Suppressor macrophage treated with lipopolysaccharide for 1 hour (primary cell): ENCODE measurements at places on chromosomes 5 and 9.

DNA sequence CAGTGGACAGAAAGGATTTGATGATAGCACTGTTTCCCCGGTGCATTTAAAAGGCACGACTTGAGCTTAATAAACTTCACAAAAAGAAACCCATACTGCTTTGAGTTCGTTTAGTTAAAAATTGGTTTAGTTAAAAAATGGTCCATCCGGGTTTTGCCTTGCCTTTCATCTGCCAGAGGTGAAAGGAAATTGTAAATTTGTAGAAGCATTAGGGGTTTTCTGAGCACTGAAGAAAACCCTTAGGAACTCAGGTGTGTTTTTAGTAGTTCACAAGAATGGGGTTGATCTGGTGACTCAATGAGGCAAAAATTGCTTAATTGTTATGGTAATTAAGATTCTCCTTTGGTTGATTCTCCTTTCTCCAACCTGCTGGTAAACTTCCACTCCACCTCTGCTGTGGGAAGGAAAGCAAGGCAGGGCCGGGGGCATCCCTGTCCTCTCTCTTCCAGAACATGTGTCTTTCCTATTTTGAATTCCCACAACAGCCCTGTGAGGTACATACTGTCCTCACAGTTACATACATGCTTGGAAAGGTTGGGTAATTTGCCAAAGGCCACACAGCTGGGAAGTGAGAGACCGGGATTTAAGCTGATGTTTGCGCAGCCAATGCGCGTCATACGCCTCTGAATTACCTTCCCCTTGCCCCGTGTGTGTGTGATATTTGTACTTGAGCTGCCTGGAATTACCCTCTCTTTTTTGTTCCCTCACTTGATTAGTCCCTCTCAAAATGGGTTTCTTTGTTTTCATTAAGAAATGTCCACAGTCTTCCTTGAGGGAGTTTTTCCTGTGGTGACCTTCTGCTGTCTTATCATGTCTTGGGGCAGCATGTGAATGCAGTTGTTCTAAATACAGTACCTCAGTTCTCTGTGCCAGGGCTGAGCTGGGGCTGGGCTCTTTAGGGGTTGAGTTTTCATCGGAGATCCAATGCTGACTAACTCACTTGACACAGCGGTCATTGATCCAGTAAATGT lies 94.4 kb downstream of the ARHGAP26 start:
- DNase-seq = no peak

DNA sequence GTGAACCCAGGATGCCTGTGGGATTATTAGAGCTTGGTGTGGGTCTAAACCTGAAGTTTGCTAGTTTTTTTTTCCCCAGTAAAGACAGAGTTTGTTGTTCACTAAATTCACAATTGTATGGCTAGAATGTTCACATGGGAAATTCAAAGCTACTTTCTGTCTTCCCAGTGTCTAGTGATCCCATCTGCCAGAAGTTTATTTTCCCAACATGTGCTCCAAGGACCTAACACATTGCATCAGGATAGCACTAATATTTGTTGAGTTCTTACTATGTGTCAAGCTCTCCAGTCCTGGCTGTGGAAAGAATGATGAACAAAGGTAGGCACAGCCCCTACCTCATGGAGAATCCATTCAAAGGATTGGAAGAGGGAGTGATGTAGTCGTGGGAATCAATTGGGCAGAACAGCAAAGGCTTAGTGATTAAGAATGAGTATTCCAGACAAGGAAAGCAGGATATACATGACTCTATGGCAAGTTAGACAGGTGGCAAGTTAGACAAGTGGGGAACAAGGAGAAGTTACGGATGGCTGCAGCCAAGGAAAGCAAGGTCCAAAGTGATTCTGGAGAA lies 521.5 kb upstream of the WWC1 start:
- DNase-seq = no peak

DNA sequence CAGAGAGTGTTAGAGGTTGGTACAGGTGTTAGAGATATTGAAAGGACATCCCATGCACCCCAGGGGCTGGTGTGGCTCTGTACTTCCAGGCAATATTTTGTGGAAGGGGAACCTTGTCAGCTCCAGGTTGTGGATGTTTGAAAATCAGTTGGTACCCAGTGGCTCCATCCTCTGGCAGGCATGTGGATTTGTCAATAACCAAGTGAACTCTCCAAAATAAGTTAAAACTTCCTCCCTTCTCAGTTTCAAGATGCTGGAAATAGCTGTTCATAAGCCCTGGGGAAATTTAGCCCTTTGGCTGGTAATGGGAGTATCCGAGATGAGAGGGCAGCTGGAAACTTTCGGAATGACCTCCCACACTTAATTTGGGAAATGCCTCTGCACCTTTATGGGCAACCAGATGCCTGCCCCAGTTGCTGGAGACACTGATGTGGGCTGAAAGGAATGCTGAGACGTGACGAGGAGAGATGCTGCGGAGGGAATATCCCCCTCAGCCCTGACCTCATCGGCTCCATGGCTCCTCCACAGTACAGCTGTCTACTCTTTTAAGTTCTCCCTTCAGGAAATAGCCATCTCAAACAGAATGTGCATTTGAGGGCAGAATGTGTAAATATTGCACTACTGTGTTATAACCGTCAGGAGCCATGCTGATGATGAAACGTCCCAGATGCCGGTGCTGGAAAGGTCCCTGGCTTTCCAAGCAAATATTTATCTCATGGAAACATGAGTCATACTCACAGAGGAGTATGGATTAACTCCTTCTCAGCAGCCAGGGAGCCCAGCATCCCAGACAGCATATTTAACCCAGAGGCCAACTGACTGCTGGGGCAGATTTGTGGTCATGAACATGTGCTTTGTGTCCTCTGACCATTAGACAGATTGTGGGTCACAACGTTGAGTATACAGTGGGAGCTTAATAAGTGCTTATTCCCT lies 29.5 kb downstream of the TGFBI start:
- DNase-seq = no peak

GRCh38 chr5:173882632-173883031 lies 5.5 kb upstream of the CPEB4 start:
- no peak for DNase-seq

GRCh38 chr5:142422429-142422828 lies 97.6 kb upstream of the SPRY4 start:
- no peak for DNase-seq

- DNase-seq = peak; percentile 18
Measured at GRCh38 chr5:65190328-65191053, 291.2 kb downstream of the ADAMTS6 start.

- DNase-seq = no peak
Measured at GRCh38 chr9:131732061-131732526, 7.8 kb downstream of the RAPGEF1 start.

DNA sequence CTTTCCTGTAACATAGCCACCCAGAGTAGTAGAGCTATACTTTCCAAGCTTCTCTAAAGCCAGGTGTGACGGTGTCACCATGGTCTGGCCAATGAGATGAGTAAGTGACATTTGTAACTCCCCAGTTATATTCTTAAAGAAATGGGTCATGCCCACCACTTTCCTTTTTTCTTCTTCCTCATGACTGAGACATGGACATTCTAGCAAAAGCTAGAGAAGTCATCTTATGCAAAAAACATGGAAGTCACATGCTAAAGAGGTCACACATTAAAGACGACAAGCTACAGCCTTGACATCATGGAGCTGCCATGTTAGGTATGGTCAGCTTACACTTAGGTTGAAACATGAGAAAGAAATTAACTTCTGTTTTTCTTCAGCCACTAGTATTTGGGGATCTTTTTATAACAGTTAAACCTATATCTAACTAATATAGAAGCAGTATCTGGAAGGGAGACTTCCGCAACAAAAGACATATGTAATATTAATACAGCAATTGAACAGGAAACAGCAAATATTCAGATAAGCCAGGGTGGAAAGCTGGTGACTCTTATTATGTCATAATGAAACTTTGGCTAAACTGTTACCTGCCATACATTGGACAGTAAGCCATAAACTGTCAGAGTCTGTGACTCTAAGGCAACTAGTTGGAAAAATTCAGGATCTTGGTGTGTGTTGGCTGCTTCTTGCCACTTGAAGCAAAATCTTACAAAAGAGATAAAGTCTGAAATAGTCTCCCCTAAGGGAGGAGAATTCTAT lies 54.7 kb upstream of the SNX2 start:
- peak; percentile 58 for DNase-seq

- DNase-seq = no peak
Measured at GRCh38 chr5:173781432-173781815, 106.7 kb upstream of the CPEB4 start.

DNA sequence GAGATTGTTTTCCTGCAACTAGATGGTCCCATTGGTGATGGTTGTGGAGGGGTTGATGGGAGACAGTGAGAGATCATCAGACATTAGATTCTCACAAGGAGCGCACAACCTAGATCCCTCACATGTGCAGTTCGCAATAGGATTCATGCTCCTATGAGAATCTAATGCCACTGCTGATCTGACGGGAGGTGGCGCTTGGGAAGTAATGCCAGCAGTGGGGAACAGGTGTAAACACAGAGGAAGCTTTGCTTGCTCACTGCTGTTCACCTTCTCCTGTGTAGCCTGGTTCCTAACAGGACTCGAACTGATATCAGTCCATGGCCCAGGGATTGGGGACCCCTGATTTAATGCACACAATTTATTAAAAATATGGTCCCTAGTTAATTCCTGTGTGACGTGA lies 18.8 kb downstream of the SNCAIP start:
- DNase-seq = no peak

DNA sequence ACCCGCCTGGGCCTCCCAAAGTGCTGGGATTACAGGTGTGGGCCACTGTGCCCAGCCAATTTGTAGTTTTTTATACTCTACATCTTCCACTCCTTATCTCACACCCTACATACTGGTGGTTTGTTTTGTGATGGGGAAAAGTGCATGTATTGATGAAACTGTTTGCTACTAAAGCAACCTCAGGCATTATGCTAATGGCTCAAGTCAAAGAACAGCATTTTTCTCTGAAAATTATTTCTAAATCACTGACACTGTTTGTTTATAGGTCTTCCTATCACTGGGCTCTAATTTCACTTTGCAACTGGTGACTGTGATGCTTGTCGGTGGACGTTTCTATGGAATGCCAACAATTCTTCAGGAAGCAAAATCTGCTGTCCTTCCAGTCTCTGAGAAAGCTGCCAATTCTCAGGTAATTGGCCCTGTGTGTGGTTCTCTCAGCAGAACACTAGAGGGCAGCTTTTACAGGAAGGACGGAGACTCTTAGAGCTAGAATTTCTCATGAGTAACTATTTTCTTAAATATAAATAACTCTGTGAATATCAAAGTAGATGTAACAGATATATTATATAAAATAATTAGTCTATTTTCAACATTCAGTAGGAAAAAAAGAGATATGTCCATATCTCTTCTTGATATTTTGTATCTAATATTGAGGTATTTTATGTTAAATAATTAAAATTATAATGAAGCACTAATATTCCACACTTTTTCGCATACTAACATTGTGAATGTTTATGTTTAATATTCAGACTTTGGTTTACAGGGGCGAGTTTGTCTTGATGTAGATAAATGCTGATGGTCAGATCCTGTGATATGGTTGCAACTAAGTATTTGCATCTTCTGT lies 244.1 kb downstream of the ADGRV1 start:
- DNase-seq = peak; percentile 49

DNA sequence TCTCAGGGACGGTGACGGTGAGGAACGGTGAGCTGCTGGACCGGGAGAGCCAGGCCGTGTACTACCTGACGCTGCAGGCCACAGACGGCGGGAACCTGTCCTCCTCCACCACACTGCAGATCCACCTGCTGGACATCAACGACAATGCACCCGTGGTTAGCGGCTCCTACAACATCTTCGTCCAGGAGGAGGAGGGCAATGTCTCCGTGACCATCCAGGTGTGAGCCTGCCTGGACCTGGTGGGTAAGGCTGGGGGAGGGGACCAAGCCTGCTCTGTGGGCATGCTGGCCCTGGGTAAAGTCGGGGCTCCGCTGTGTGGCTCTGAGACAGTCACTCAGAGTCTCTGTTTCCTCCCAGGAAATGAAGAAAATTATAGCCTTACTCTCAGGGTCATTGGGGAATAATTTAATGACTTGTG lies 29.3 kb downstream of the CDHR2 start:
- DNase-seq = peak; percentile 22

GRCh38 chr5:1316588-1317340 lies 21.9 kb upstream of the TERT start:
- DNase-seq = no peak

GRCh38 chr5:168965638-168966037 lies 335.3 kb downstream of the SLIT3 start:
- no peak for DNase-seq

GRCh38 chr5:66713998-66714397 lies 117.8 kb downstream of the MAST4 start:
- no peak for DNase-seq

DNA sequence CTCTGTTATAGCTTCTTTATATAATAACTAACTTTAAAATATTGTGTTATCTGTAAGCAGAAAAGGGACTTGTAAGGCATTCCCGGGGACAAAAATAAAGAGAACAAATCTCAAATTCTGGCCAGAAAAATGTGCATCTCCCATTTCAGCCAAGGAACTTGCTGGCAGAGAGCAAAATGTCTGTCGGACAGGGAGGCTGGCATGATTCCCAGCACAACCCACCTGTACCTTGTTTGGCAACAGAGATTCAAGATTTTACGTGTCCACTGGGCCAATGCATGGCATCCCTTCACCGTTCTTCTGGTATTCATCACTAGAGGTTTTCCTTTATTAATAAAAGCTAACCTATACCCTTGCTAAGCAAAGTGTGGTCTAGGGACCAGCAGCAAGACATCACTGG lies 566.6 kb downstream of the PSAT1 start:
- DNase-seq = no peak
